DND-41 (cell line): ENCODE measurements at places on chromosomes 1 and 21.

GRCh38 chr1:67213164-67213563 lies 46.9 kb downstream of the IL23R start:
- peak; percentile 10 for DNase-seq

DNA sequence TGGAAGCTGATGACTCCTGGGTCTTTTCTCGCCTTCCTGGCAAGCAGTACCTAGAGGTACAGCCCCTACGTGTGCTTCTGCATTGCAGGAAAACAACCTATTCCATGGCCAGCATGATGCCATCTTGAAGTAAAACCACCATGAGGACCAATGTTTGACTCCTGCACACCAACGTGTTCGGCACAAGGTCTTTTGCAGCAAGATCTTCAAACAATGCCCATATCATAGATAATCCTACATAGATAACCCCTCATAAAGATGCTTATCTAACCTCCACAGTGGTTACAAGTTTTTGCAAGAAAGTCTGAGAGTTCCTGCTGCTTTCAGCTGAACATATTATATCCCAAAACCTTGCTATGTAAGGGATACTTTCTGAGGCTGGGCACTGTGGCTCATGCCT lies 141.1 kb upstream of the MAP1LC3C start:
- DNase-seq, result no peak

GRCh38 chr21:44533891-44534627 lies 5.9 kb downstream of the KRTAP10-1 start:
- DNase-seq, result no peak

- peak; percentile 10 for DNase-seq
Measured at GRCh38 chr1:19210772-19211549, 895 bp upstream of the UBR4 start.

- no peak for DNase-seq
Measured at GRCh38 chr1:52759908-52760307, 33.7 kb downstream of the ZYG11B start.
